ENCODE measurements at places on chromosomes 6 and 20. TPM values are rescaled to one million over a fixed set of nuclear protein-coding genes. Genes with fewer than 3 reads are reported as not detected.

The LY6G6D gene
- not detected for polyA plus RNA-seq

DNA sequence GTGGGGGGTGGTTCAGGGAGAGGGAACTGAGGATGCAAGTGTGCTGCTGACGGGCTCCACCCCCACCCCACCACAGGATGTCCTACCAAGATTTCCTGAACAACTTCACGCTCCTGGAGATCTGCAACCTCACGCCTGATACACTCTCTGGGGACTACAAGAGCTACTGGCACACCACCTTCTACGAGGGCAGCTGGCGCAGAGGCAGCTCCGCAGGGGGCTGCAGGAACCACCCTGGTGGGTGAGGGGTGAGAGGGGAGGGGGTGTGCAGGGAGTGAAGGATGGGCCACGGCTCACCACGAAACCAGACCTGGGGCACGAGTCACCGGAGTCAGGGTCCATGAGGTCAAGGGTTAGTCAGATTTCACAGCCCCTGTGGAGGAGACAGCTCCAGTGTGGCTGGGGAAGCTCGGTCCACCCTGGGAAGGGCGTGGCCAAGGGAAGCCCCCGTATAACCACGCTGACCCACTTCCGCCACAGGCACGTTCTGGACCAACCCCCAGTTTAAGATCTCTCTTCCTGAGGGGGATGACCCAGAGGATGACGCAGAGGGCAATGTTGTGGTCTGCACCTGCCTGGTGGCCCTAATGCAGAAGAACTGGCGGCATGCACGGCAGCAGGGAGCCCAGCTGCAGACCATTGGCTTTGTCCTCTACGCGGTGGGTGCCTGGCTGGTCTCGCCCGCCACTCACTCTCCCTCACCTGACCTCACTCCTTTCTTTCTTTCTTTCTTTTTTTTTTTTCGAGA, 18.3 kb downstream of the CAPN11 start:
- DNase-seq = no peak

- no peak for DNase-seq
Observed at GRCh38 chr6:4781967-4782575, 5.9 kb downstream of the CDYL start.

DNA sequence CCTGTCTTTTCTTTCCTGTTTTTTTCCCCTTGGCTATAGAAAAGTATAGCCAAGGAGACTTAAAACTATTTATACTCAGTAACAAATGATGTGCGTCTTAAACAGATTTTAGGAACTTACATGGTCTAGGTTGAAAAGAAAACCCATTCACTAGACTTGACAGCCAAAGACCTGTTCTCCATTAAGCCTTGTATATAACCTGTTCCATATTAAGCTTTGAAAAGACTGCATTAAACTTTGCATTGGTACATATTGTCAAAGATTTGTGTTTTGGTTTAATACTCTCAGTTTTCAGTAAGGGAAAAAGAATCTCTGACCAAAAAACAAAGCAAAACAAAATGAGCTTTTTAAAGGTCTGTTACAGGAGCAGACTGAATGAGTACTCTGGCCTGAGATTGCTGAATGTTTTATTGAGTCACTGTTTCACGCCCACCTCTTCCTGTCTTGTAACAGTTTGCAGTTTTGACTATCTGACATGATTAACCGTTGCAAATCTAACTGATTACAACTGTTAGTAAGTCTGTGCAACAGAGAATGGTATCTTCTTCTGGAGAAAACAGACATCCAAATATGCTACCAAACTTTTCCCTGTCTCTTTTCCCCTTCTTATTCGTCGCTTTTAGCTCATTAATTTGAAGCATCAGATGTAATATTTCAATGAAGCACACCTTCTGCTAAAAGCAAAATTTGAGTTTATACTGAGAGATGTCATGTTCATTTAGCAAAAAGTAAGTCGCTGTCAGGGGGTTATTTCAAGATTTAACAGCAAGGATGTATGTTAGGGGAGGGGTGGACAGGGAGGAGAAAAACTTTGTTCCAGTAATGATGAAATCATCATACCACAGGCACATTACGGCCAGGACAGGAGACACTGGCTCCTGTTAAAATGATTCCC, 59.1 kb upstream of the SUPT3H start:
- no peak for DNase-seq

DNA sequence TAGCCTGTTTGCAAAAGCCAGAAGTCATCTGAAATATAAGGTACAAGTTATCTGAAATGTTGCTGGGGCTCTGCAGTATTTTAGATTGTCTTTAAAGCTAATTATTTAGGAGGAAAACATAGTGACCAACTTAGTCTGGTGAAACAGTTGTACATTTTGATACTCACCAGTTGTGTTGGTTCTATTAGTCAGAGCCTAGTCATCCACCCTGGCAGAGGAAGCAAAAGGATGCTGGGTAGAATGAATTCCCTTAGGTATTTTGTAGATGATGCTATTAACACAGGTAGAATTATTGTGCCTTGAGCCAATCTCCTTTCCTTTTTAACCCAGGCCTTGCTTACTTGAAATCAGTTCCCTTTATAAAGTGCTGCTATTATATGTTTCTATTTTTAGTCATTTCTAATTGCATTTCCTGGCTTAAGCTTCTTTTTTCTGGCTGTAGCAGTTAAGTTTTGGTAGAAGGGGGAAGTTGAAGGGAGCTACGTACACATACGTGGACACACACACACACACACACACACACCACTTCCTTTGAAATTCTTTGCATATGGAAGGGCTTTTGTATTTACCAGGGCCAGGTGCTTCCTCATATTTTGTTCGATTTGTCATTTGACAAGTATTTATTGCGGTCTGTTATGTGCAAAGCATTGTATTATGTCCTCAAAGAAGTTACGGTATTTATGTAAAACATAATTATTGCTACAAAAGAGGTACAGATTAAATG, 82.4 kb downstream of the RTN4IP1 start:
- DNase-seq = no peak

The LHFPL5 gene
- 0.08 TPM for polyA plus RNA-seq

GRCh38 chr6:20877008-20877937, 343.0 kb downstream of the CDKAL1 start:
- DNase-seq = no peak

DNA sequence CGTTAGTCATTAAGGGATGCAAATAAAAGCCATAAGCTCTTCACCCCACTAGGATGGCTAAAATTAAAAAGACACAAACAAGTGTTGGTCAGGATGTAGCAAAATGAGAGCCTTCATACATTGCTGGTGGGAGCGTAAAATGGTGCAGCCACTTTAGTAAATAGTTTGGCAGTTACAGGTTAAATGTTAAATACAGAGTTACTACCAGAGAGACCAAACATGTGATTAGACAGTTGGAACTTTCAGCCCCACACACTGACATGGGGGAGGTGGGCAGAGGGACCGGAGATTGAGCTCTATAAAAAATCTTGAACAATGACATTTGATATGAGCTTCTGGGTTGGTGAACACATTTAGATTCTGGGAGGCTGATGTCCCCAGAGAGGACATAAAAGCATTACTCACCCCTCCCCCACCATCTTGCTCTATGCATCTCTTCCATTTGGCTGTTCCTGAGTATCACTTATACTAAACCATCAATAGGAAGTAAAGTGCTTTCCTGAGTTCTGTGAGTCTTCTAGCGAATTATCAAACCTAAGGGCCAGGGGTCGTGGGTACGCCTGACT, 20.4 kb upstream of the ZNF318 start:
- DNase-seq = no peak

The ENTPD6 gene
- 53.0 TPM for polyA plus RNA-seq

The PNPLA1 gene
- 2.9 TPM for polyA plus RNA-seq

The BANF2 gene
- polyA plus RNA-seq = not detected

DNA sequence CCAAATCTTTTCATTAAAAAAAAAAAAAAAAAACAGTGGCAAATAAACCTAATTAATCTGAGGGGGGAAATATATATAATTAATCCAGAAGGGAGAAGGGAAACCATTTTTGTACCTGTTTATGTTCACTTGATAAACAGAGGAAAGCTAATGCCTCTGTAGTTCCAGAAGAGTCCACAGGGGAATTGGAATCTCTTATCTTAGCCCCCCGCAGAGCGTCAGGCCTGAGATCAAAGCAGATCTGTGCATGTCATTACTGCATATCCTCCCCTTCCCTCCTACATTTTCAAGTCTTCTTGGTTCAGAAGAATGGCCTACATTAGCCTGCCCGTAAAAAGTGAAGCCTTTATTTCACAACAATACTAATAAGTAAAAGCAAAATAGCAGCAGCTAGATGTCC, 157.2 kb downstream of the PTPRT start:
- no peak for DNase-seq

- no peak for DNase-seq
Observed at GRCh38 chr6:57226221-57226620, 4.1 kb upstream of the RAB23 start.

DNA sequence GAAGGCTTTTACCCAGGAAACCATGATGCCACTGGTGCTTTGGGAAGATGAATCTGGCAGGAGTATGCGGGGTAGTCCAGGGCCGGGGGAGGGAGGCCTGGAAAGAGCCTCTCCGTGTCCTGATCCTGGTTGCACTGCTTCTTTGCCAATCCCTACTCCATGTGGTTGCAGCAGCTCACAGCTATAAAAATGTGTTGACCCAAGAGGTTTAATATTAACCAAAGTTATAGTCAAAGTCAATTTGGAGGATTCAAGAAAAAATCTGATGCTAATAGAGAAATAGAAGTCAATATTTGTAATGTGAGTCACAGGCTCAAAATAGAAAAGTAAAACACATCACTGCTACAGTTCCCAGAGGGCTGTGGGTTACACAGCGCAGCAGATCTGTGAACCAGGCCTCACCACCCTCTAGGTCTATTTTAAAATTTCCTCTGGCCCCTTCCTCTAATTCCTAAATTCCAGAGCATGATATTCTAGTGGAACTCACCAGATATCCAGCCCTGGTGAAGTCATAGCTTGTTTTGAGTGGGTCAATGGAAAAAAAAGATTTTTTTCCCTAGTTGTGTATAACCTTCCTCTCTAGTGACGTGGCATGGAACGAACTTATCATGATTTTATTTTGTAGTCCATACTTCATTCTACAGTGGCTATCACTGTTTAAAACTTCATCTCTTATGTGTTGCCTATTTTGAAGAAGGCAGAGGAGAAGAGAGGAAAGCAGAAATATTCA, 63.2 kb upstream of the BMP2 start:
- DNase-seq = no peak

GRCh38 chr6:74741646-74742045, 464.2 kb downstream of the COL12A1 start:
- no peak for DNase-seq

The CCDC170 gene
- polyA plus RNA-seq = 2.7 TPM

- no peak for DNase-seq
Observed at GRCh38 chr6:84653027-84653551, 111.3 kb downstream of the TBX18 start.

The COX4I2 gene
- 3.0 TPM for polyA plus RNA-seq

DNA sequence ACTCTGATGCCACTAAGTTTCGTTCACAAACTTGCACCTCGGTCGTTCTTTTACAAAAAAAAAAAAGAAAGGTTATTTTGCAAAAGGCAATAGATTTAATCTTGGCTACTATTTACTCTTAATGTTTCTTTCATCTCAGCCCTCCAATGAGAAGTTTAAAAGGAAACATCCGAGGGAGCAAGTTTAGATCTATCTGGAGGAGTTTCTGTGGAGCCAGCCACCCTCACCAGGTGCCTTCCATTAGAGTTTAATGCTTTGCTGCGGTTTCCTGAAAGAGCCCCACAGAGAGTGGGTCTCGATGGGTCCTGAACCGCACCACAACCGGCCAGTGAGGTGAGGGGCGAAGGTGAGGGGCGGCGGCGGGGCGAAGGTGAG, 632 bp downstream of the PRKN start:
- DNase-seq = no peak

All from left renal cortex interstitium (tissue), 4 donors.